CD4-positive, alpha-beta T cell treated with Interleukin-15 for 1 hour (primary cell): ENCODE measurements at places on chromosomes 3 and 15.

- DNase-seq: no peak
Measured at GRCh38 chr15:80042568-80042967, 16.9 kb upstream of the ZFAND6 start.

GRCh38 chr3:25906132-25906906 lies 116.4 kb downstream of the OXSM start:
- DNase-seq: no peak

DNA sequence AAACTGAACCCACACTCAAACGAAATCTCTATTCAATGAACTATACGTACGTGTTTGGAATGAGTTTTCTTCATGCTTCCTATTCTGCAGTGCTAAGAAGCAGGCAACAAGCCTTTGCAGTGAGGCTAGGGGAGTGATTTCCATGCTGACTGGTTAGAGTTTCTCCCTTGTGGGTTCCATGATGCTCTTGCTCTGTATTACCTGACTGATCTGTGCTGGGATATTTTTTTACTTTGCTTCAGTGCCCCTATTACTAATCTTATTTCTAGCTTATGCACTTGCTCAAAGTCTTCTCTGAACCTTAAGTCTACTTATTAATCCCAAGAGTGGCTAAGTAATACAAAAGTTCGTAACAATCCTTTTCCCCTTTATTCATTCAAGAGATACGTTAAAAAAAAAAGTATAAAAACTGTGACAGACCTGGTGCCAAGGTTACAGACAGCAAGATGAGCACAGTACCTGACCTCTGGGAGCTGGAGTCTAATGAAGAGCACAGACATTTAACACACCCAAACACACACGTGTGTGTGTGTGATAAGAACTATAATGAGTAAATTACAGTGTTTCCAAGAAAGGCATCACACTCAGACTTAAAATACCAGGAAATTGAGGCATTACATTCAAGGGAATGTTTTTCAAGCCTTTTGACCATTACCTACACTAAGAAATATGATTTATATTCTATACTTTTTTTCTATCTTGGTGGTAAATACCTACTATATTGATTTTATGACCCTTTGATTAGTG lies 50.5 kb upstream of the FBN1 start:
- DNase-seq: no peak

DNA sequence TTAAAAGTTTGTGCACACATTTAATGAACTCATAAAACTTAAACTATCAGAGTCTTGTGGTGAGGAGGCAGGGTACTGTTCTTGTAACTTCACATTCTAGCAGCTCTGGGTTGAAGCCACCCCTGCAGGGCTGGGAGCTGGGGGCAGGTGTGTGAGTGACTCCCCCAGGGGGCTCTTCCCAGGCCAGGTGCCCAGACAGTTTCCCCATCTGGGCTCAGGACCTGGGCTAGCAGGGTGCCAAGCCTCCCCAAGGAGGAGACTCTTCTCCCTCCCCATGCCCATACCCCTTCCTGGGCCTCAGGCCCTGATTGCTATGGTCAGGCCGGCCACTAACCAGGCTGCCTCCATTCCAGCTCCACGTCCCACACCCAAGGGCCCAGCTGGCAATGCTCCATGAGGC lies 22.0 kb upstream of the CHCHD6 start:
- DNase-seq: no peak

GRCh38 chr15:64090527-64090926 lies 3.1 kb downstream of the CIAO2A start:
- DNase-seq: peak; percentile 44

- no peak for DNase-seq
Measured at GRCh38 chr3:151178208-151178845, 24.7 kb downstream of the GPR171 start.

DNA sequence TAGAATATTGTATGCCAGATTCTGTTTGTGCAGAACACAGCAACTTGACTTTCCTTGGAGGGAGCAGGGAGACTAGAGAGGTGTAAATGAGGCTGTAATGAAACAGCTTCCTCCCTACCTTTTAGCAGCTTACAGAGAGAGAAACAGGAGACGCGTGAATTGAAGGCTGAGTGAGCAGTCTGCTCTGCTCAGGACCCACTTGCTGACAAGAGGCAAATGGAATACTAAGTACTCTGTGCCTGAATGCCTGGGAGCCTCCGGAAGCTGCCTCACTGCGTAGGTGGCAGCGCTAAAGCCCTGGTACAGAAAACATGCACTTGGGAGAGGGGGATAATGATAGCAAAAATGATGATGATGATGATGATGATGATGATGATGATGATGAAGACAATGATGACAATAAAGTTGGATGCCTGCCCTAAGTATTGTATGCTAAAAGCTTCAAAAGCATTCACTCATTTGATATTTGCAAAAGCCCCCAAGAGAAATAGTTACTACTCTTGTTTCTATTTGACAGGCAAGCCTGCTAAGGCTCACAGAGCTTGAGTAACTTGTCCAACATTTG lies 548.9 kb downstream of the NTRK3 start:
- no peak for DNase-seq

- DNase-seq: no peak
Measured at GRCh38 chr15:69991551-69991980, 106.2 kb downstream of the TLE3 start.

DNA sequence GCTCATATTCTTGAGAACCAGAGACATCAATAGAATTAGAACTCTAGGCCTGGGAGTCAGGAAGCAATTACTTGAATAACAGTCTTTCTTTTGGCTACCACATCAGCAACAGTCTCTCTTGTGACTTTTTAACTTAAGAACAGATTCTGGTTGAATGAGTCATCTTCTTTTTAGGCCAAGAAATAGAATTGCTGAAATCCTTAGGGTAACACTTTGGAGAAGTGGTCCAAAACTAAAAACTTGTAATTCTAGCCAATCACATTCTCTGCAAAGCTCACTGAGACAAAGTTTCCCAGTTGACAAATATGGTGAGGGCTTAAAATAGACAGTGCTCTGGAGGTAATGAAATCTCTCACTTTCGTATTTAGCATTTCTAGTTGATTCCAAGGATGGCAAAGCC lies 238.0 kb downstream of the SHOX2 start:
- DNase-seq: no peak

GRCh38 chr3:187795207-187795960 lies 50.1 kb upstream of the BCL6 start:
- no peak for DNase-seq

DNA sequence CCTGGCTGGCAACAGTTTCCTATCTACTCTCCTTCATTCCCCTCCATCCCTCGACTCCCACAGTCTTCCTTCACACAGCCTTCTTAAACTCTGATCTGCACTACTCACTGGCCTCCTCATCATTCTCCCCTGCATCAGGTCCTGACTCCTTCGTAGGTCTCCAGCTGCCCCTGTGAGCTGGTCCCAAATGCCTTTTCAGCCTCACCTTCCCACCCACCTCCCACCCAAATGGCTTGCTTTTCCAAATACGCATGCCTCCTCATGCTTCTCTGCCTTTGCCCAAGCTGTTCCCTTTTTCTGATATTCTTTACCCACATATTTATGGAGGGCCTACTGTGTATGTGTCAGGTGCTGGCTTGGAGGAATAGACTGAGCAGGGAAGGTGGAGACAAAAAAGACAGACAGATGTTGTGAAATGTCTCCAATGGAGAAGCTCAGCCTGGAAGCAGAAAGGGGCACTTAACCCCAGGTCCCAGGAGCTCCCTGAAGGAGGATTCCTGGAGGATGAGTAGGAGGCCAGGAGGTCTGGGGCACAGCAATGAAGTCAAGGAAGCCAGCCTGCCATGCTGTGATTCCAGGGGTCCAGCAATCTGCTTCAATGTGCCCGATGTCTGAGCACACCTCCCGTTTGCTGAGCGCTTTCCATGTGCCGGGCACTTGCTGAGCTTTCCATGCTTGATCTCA lies 252.2 kb downstream of the SHQ1 start:
- DNase-seq: no peak

- DNase-seq: no peak
Measured at GRCh38 chr3:197752107-197752506, 2.4 kb downstream of the FYTTD1 start.

- DNase-seq: no peak
Measured at GRCh38 chr3:138803006-138803653, 31.6 kb downstream of the PIK3CB start.

GRCh38 chr15:74383695-74384565 lies 16.5 kb upstream of the CYP11A1 start:
- peak; percentile 86 for DNase-seq

DNA sequence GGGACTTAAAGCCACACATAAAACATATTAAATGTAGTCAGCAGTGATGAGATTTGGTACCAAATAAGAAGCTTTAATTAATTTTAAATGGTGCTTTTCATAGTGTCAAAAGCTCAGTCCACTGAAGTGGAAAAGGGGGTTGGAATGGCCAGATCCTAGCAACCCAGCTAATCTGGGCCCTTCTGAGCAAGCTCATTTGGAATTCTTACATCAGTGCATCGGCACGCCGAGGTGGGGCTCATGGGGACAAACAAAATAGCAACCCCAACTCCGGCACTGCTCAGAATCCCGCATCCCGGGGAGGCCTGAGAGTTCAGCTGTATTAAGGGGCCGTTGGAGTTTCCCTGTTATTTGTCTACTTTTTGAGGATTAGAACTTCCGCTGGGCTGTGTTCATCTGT lies 526.4 kb downstream of the SOX2 start:
- DNase-seq: no peak

- no peak for DNase-seq
Measured at GRCh38 chr3:71865727-71866126, 80.8 kb upstream of the PROK2 start.

- peak; percentile 74 for DNase-seq
Measured at GRCh38 chr3:196159952-196160804, 51.0 kb downstream of the ZDHHC19 start.

GRCh38 chr3:181696626-181697230 lies 15.0 kb upstream of the SOX2 start:
- no peak for DNase-seq
